CD8-positive, alpha-beta T cell (primary cell): ENCODE measurements at places on chromosomes 12 and 14. TPM values are rescaled to one million over a fixed set of nuclear protein-coding genes. Genes with fewer than 3 reads are reported as not detected.

GRCh38 chr12:51529651-51529970, 61.4 kb upstream of the SCN8A start:
- no peak for DNase-seq

DNA sequence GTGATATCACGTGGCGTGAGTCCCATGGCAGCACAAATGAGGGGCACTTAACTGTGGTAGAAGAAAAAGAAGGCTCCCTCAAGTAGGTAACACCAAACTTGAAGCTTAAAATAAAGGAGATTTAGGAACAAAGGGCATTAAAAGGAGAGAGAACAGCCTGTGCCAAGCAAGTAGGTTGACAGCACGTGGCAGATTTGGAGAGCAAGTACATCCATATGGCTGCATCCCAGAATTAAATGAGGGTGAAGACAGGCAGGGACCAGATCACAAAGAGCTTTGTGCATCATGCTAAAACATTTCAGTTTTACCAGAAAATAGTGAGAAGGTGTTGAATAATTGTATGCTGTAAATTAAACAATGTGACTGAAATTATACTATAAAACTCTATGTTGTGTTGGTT, 32.8 kb downstream of the KCNMB4 start:
- no peak for DNase-seq

- no peak for DNase-seq
Observed at GRCh38 chr12:45089411-45090075, 38.6 kb upstream of the DBX2 start.

DNA sequence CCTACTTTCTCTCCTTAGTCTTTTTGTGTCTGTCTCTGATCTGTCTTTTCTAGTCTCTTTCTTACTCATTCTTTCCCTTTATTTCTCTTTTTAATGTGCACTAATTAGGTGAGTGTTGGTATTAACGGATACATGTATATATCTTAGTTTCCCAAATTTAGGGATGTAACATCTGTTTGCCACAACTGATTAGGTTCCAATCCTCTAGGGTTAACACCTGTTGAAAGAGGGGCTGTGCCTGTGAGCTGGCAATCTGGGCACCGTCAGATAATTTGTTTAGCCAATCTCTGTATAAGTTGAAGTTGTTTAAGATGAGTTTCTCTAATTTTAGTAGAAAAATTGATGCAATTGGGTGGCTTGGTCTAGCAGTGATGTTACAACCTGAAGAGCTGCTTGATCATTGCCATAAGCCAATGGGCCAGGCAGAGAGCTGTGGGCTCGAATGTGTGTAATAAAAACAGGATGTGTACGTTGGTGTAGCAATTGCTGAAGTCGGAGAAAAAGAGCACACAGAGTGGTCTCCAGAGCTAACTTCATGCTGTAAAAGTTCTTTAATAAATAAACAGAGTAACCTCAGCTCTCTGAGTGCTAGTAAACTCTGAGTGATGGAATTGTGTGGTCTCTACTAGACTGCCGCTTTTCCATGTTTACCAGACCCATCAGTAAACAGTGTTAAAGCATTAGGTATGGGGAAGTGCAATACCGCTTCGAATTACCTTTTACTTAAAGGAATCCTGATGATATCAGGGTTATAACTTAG, 18.3 kb upstream of the LYZ start:
- peak; percentile 67 for DNase-seq

DNA sequence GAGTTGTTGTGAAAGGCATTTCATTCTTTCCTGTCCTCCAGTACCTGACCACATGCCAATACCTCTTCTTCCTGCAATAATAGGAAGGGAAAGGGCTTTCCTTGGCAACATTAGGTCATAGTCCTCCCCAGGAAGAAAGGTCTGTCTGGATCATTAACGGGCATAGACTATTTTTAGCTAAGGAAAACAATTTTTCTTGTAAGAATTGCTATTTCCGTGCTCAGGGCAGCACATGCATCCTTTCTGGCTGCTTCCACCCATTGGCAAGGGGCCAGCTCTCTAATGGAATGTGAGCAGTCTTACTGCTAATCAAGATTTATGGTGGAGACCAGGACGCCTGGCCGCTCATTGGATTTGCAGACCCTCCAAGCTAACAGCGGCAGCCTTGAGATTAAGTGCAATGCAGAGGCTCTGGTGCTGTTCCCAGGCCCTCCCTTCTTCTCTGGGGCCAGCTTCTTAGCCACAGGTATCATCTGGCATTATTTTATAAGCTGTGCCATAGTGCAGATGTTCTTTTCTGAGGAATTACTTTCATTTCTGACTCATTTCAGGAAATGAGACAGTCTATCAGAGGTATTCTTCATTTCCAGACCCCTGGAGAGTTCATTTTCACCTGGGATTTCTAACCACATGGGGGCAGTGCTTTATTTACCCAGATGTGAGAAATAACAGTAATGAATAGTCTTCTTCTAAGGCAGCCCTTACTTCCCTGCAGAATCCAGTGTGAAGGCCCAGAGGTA, 52.9 kb downstream of the ANO6 start:
- no peak for DNase-seq

DNA sequence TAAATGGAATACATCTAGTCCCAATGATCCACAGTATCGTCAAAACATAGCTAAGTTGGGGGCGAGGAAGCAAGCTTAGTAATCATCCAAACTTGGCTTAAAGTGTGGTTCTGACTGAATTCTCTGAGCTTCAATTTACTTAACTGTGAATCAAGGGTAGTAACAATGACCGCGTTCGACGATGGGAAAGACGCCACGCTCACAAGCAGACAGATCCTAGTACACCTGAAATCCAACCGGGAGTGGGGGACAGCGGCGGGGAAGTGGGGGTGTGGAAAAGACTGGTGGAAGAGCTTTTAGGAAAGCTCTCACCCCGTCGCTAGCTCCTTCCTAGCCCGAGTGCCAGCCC, 433 bp downstream of the COX16 start:
- DNase-seq, result no peak

- no peak for DNase-seq
Observed at GRCh38 chr14:28496364-28496763, 270.2 kb upstream of the FOXG1 start.

DNA sequence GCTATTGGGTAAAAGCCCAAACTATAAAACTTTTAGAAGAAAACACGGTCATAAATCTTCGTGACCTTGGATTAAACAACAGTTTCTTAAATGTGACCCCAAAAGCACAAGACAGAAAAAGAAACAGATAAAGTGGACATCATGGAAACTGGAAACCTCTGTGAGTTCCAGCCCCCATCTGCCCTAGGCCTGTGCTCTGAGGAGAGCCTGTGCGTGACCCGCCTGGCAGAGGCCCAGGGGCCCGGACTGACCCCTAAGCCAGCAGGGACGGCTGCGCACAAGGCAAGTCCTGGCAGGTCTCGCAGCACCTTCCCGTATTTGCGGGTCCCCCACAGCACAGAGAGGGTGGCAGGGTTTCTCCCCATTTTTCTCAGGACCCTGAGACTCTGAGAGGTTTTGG, 76.0 kb downstream of the CHGA start:
- DNase-seq, result no peak

DNA sequence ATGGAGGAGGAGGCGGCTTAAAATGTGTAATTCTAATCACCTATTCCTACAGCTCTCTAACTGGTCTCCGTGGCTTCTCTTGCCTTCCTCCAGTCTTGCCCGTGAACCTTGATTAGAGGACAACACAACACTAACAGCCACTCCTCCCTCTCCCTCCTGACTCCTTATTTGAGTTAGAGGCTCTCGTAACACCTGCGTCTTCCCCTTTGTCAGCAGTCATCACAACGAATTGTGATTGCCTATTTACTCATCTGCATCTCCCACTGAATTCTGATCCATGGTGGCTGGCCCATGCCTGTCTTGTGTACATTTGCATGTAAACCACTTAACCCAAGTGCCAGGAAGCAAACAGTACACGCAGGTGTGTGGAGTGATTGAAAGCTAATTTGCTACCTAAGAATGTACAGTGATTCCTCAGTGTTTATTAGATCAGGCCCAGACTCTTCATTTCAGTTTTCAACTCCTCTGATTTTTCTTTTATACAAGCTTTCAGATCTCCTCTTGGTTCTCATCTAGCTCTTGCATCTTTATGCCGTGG, 154.5 kb downstream of the MON2 start:
- DNase-seq, result no peak

DNA sequence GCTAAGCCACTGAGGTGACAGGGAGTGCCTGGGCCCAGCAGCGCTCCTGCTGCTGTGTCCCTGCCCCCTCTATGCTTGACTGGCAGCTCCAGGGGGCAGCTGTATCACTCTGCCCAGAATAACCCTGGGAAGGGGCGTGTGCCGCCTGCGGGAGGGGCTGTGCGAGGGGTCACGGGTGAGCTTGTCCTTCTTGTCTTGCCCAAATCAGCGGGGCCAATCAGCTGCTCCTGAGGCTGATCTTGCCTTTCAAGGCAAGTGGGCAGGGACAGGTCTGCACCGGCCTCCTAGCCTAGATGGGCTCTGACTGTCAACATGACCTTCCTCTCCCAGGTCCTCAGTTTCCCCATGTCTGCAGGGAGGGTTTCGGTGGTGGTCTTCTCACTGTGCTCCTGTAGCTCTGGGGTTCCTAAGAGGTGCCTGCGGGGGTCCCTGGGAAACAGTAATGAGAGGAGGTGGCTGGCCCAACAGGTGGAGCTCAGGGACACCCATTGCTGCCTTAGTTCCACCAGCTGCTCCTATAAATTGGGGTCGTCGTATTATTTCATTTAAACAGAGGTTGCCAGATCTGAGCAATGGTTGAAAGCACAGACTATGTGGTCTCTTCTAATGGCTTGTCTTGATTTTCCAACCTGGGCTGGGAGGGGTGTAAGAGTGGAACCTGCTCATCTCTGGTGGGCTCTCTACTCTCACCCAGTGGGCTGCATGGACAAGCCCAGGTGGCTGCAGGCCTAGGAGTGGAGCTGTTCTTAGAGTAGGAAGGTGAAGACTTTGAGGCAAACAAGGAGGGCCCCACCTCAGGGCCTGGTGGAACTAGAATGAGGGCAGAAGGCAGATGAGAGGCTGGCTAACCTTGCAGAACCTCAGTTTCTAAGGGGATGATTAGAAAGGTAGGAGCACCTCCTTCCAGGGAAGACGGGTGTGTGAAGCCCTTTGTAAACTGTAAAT, 11.7 kb downstream of the RTL1 start:
- no peak for DNase-seq

DNA sequence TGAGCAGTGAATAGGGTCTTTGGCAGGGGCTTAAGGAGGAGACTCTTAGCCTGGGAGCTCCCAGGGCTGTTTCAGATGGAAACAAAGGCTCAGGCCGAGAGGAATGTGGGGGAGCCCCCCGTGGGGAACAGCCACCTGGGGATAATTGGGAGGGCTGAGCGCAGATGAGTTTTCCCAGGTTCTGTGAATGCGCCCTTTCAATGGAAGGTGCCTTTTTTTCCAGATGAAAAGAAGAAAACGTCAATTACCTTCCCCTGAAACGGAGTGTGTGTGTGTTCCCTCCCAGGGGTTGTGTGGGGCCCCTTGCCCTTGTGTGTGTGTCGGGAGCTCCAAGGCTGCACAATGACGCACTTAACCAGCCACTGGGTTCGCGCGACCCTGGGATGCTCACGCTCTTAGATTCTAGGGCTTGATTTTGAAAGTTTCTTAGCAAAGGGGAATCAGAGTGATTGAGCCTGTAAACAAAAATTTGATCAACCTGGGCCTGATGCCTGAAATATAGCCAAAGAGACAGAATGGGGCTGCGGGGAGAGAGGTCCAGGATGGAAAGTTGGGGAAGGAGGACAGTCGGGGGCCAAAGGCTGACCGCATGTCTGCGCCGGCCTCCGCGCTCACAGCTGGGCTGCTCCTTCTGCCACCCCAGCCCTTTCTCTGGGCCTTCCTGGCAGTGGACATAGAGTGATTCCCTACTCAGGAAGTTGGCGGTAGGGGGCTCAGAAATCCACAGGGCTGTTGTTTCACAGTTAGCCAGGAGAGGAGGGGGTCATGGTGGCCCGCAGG, 14.6 kb downstream of the MEG3 start:
- DNase-seq, result no peak

DNA sequence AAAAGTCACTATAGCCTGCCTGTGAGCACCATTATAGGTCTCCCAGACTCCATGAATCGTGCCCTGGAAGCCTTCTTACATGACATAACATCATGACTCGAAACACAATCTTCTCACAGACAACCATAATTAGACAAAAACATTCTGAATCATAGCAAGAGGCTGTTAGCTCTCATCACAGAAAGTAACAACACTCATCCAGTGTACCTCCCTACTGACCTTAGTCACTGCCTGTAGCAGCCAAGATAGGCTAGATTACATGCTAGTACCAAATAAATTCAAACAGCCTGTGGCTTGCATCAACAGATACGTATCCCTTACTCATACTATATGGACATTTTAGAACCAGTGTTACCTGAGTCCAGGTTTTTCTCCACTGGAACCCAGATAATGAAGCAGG, 663.8 kb upstream of the FOXG1 start:
- no peak for DNase-seq

GRCh38 chr12:3542156-3542555, 51.2 kb downstream of the PRMT8 start:
- no peak for DNase-seq

DNA sequence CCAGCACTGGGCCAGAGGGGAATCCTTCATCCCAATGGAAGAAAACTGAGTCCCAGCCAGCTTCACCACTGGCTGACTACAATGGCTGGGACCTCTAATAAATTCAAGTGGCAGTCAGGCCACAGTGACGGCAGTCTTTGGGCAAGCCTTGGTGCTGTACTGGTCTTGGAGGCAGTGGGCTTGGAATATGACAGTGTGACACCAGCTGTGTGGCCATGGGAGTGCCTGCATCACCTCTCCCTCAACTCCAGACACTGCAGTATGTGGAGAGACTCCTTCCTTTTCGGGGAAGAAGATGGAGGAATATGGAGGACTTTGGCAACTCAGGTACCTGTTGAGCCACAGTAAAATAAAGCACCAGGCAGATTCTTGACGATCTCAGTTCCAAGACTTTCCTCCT, 16.0 kb upstream of the CD163L1 start:
- no peak for DNase-seq

GRCh38 chr12:19474147-19474546, 34.9 kb downstream of the AEBP2 start:
- no peak for DNase-seq

- DNase-seq, result no peak
Observed at GRCh38 chr12:89645434-89645833, 63.2 kb downstream of the ATP2B1 start.

Gene VCPKMT
- total RNA-seq, result 39.6 TPM

Gene CCDC197
- total RNA-seq, result not detected

Gene RAD52
- total RNA-seq, result 9.6 TPM

Gene TAS2R42
- total RNA-seq, result not detected

Gene KRT85
- not detected for total RNA-seq

Gene DIO3
- total RNA-seq, result not detected

Gene GALNT6
- total RNA-seq, result 10.8 TPM

Gene TSHR
- total RNA-seq, result not detected

Gene TRIM9
- 0.57 TPM for total RNA-seq
